Suprapubic skin (tissue), 4 donors: ENCODE measurements at places on chromosomes 2 and 18. TPM values are rescaled to one million over a fixed set of nuclear protein-coding genes. Genes with fewer than 3 reads are reported as not detected.

DNA sequence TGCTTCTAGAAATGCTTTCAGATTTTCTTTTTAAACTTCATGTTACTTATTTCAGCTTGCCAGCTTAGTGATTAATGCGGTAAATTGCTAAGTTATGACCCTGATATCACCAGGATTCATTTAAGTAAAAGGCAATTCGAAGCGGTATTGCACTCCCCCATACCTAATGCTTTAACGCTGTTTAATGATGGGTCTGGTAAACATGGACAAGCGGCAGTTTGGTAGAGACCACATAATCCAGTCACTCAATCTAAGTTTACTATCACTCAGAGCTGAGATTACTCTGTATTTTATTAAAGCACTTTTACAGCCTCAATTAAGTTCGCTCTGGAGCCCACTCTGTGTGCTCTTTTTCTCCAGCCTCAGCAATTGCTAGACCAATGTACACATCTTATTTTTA, 118.2 kb upstream of the SCN7A start:
- no peak for DNase-seq

CCDC148 gene
- 0.42 TPM for total RNA-seq

LBX2 gene
- 1.2 TPM for total RNA-seq

GRCh38 chr2:159072795-159073194, 104.4 kb downstream of the TANC1 start:
- no peak for DNase-seq

GRCh38 chr18:42860011-42860410, 255.5 kb downstream of the RIT2 start:
- no peak for DNase-seq

DNA sequence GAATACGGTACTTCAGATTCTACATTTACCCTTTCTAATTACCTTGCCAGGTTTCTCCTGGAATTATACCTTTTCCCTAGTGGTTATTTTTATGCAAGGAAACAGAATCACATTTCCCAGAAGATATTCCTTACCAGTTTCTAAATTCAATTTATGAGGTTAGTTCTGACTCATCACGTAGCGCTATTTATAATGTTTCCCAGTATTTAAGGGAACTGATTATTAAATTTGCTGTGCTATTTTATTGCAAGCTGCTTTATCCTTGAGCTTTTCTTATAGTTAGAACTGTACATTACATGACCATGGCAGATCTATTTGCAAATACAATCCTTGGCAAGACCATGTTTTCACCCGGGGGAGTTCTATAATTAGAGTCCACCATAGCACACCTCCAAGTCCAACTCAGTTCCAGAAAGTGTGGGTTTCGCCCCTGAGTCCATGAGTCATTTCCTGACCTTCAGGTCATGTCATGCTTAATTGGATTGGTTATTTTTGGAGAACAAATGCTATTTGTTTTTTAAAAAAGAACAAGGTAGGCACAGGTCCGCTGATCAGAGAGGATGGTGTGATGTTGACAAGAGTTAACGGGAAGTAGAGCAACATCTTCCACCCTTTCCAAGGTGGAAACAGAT, 126.6 kb downstream of the ZNF532 start:
- DNase-seq, result no peak

GRCh38 chr2:215425021-215425782, 10.7 kb downstream of the FN1 start:
- no peak for DNase-seq

DNA sequence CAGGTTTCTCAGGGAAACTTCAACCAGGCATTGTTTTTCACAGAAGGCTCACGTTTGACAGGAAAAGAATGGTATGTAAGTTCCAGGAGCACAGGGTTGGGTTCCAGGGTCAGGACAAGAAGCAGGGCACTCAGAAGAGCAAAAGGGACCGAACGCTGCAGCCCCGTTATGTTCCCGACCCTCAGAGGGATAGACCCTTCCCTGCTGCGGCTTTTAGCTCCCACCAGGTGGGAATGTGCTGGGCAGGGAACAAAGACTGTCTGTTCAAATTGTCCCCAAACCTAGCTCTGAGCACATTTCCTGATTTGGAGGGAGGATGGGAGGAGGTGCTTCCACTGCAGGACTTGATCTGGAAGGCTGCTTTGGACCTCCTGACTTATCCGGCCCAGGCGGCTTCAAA, 130.1 kb downstream of the RAB3GAP1 start:
- DNase-seq, result no peak

GRCh38 chr2:146821836-146822316, 1023.0 kb upstream of the ACVR2A start:
- no peak for DNase-seq

GREB1 gene
- total RNA-seq, result 5.2 TPM

- DNase-seq, result no peak
Observed at GRCh38 chr2:179338681-179339080, 74.0 kb upstream of the SESTD1 start.

LRATD1 gene
- total RNA-seq, result 41.5 TPM

- no peak for DNase-seq
Observed at GRCh38 chr18:21759836-21760235, 19.2 kb downstream of the MIB1 start.

DNA sequence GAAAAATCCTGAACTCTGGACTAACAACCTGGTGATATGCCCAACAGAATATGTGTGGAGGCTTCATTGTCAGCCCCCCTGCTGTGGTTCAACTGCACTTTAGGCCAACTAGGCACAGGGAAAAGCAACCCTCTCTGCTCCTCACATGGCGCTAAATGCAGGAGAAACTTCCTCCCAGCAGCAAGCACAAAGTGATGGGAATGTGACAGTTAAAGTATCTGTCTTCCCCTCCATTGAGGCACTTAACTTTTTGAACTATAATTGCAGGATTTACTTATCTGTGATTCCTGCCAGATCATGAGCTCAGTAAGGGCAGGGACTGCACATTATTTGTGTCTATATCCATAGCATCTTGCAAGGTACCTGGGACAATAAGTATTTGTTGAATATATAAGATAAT, 981.2 kb upstream of the KLHL29 start:
- no peak for DNase-seq

- no peak for DNase-seq
Observed at GRCh38 chr2:42721898-42722297, 42.0 kb downstream of the OXER1 start.

GRCh38 chr2:177818412-177818811, 254.2 kb downstream of the PDE11A start:
- no peak for DNase-seq

TBR1 gene
- total RNA-seq, result not detected

SLC38A11 gene
- not detected for total RNA-seq

GRCh38 chr2:136131484-136131960, 13.6 kb upstream of the CXCR4 start:
- no peak for DNase-seq

VSNL1 gene
- 12.3 TPM for total RNA-seq

GRCh38 chr2:7966032-7966431, 715.8 kb upstream of the ID2 start:
- DNase-seq, result no peak

CDH7 gene
- not detected for total RNA-seq

RAMP1 gene
- 10.3 TPM for total RNA-seq

- DNase-seq, result peak; percentile 65
Observed at GRCh38 chr18:48803951-48804855, 146.6 kb downstream of the SMAD7 start.

GRCh38 chr2:32715391-32715841, 87.6 kb downstream of the TTC27 start:
- no peak for DNase-seq

GRCh38 chr2:121992700-121993099, 237.2 kb downstream of the TSN start:
- DNase-seq, result no peak

VWA3B gene
- not detected for total RNA-seq

DTNA gene
- 5.5 TPM for total RNA-seq

GRCh38 chr2:58594762-58595161, 353.6 kb upstream of the FANCL start:
- no peak for DNase-seq

GRCh38 chr18:74945774-74946545, 263.0 kb downstream of the PTGR3 start:
- DNase-seq, result no peak

DNA sequence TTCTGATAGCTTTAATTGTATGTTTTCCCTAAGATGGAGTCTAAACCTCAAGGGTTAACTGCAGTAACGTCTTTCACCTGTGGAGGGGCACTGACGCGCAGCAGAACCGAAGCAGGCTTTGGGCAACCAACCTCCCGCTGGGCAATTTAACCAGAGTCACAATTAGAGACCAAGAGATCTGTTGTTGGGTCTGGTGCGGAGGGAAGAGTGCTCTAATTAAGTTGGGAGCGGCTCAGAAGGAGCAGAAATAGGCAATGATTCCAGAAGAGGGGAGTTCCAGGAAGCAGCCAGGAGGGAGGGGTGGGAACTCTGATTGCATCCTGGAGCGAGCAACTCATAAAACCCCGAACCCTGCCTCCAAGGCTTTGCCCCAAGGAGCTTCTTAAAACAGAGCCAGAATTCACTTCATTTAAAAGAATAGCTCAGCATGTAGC, 245.8 kb downstream of the PAX3 start:
- no peak for DNase-seq

NAT8 gene
- not detected for total RNA-seq

- DNase-seq, result no peak
Observed at GRCh38 chr2:167946441-167946841, 301.0 kb downstream of the STK39 start.
